ENCODE measurements at places on chromosomes 3 and 15.

DNA sequence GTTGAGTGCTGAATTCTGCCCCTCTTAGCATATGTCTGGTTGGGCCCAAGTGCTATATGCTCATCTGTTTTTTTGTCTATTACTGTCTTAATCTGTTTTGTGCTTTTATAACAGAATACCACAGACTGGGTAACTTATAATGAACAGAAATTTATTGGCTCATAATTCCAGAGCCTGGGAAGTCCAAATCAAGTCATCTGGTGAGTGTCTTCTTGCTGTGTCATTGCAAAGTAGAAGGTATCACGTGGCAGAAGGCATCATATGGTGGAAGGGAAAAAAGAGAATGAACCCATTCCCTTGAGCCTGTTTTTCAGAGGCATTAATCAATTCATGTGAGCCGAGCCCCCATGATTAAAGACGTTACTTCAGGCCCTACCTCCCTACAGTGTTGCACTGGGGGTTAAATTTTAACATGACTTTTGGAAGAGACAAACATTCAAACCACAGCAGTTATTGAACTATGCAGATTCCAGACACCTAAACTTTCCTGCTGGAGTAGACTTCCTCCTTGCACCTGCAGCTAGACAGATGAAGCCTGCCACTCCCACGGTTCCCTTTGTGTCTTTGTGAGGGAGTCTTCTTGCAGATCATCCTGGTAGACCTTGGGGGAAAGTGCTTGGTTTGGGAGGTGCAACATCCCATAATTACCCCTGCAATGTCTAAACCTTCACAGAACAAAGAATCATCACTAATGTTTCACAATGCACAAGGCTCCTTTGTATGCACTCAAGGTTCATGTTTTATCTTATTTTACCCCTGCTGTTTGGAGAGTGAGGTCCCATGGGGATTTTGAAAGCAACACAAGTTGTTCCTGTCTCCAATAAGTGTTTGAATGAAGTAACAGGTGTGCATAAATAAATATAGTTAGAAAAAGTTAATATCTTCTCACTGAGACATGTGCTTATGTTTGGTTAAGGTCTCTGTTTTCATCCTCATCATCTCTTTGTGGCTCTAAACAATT lies 64.7 kb upstream of the XCR1 start:
- no peak for DNase-seq

DNA sequence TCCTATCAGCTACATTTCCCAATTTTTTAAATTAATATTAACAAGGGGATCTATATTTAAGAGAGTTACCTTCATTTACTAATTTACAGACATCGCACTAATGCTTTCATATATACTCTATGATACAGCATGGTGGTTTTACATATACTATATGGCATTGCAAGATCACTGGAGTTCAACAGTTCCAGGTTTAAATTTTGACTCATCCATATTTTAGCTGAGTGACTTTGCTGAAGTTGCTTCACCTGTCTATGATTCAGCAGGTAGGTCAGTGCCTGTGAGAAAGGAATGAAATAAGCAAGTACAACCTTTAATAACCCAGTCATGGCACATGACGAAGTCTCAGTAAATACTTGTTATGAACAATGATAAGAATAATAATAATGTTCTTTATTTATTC lies 211.1 kb downstream of the P3H2 start:
- no peak for DNase-seq

- DNase-seq = no peak
These were observed 428.8 kb upstream of the C2CD4B start for GRCh38 chr15:62593681-62594399.

DNA sequence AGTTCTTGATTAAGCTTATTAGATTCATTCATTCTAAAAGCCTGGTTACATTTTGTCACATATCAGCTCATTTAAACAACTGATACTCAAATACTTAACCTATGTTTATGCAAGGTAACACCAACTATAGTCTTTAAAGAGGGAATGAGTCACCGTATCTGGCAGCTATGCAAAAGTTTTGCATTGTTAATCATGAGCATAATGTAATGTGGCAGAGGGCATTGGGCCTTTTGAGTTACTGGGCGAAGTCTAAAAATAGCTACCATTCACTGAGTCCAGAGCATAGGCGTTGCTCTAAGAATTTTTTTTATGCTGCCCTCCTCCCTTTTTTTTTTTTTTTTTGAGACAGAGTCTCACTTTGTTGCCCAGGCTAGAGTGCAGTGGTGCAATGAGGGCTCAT lies 277.7 kb upstream of the ZNF717 start:
- no peak for DNase-seq

GRCh38 chr3:9837701-9838582 lies 5.9 kb downstream of the RPUSD3 start:
- DNase-seq = no peak

- no peak for DNase-seq
These were observed 5.6 kb downstream of the RAB6B start for GRCh38 chr3:133890037-133890436.

GRCh38 chr15:33132233-33132580 lies 62.3 kb downstream of the FMN1 start:
- no peak for DNase-seq

Data from NCI-H446 (cell line).